ENCODE measurements at places on chromosomes 5 and 9. TPM values are rescaled to one million over a fixed set of nuclear protein-coding genes. Genes with fewer than 3 reads are reported as not detected.

DNA sequence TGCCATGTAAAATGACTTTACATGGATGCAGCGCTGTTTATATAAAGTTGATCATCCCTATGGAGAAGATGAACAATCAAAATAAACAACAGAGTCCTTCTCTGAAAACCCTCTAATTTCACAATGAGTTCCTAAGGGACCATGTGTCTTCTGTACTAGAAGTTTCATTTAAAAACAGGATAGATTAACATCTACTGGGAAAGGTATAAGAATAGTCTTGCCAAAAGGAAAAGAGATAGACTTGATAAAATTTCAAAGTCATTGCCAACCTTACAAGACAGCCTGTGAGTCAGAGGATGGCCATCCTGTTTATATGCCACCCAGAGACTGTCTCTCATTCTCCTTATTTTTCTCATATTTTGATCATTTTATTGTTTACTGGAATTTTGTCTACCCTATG, 367.1 kb upstream of the PDE4D start:
- no peaks in the 10 kb centered on the region for H3K36me3 ChIP-seq
- no peaks in the 10 kb centered on the region for H3K4me1 ChIP-seq
- H3K27me3 ChIP-seq, result no peaks in the 10 kb centered on the region
- no peak overlapping the region for H3K27ac ChIP-seq
- H3K4me3 ChIP-seq, result no peak overlapping the region
- no peak for DNase-seq

- no peak overlapping the region for H3K27ac ChIP-seq
- no peaks in the 10 kb centered on the region for H3K36me3 ChIP-seq
- H3K27me3 ChIP-seq, result no peaks in the 10 kb centered on the region
- H3K4me1 ChIP-seq, result no peaks in the 10 kb centered on the region
These were observed 87.0 kb upstream of the CCNH start for GRCh38 chr5:87499478-87500410.

GRCh38 chr5:129342796-129343195, 117.3 kb upstream of the ADAMTS19 start:
- DNase-seq, result no peak
- H3K4me3 ChIP-seq, result no peak overlapping the region
- H3K4me1 ChIP-seq, result no peaks in the 10 kb centered on the region
- H3K27me3 ChIP-seq, result no peaks in the 10 kb centered on the region
- H3K36me3 ChIP-seq, result no peaks in the 10 kb centered on the region

DNA sequence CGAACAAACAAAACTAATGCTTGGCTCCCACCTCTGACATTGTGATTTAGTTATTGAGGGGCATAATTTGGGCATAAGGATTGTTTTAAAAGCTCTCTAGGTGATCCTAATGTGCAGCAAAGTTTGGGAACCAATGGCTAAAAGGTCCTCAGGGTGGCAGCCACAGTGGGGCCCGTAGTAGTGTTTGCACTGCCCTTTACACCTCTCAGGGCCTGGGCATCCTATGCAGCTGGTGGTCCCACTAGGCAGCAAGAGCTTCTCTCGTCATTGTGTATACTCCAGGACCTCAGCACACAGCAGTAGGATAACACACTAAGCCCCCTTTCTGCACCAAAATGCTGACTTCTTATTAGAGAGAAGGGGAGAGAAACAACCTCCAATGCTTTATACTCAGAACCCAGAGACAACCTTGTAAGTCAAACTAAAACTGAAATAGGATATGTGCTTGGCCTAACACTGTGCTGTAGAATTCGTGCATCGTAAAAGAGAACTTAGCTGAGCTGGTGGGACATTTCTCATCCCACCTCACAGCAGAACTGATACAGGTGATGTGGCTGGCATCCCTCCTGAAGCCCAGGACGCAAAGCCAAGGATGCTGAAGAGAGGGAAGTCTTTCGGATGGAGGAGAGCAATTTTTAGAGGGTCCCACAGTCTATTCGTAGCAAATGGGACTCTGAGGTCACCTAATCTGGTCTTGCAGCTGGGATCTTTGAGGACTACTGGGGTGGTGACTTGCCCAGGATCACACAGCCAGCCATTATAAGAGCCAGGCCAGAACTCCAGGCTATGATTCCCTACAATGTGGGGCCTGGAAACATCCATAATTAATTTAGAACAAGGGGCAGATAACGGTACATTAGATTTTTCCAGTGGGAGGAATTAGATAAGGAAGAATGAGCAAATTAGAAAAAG, 1.2 kb downstream of the GLRX start:
- peak overlapping the region; percentile 96 for H3K27ac ChIP-seq
- DNase-seq, result no peak
- peak overlapping the region; percentile 92 for H3K4me3 ChIP-seq
- peaks cover 18% of the 10 kb centered on the region for H3K36me3 ChIP-seq

- H3K27me3 ChIP-seq, result no peaks in the 10 kb centered on the region
- H3K27ac ChIP-seq, result no peak overlapping the region
- no peak overlapping the region for H3K4me3 ChIP-seq
- H3K4me1 ChIP-seq, result no peaks in the 10 kb centered on the region
- no peaks in the 10 kb centered on the region for H3K36me3 ChIP-seq
- no peak for DNase-seq
These were observed 142.1 kb upstream of the NMUR2 start for GRCh38 chr5:152547202-152547601.

GRCh38 chr5:67301285-67301903, 104.8 kb upstream of the CD180 start:
- DNase-seq, result peak; percentile 82
- no peak overlapping the region for H3K4me3 ChIP-seq
- no peaks in the 10 kb centered on the region for H3K27me3 ChIP-seq
- no peaks in the 10 kb centered on the region for H3K36me3 ChIP-seq

- H3K27me3 ChIP-seq, result no peaks in the 10 kb centered on the region
- H3K27ac ChIP-seq, result no peak overlapping the region
- peaks cover 4% of the 10 kb centered on the region for H3K4me1 ChIP-seq
- H3K36me3 ChIP-seq, result no peaks in the 10 kb centered on the region
These were observed 3.9 kb downstream of the TEX53 start for GRCh38 chr9:114653556-114654159.

- no peaks in the 10 kb centered on the region for H3K27me3 ChIP-seq
- no peak for DNase-seq
- H3K27ac ChIP-seq, result no peak overlapping the region
- H3K36me3 ChIP-seq, result no peaks in the 10 kb centered on the region
- no peak overlapping the region for H3K4me3 ChIP-seq
- H3K4me1 ChIP-seq, result no peaks in the 10 kb centered on the region
These were observed 232.4 kb downstream of the SAXO1 start for GRCh38 chr9:18800579-18800978.

LECT2 gene
- not detected for total RNA-seq

DNA sequence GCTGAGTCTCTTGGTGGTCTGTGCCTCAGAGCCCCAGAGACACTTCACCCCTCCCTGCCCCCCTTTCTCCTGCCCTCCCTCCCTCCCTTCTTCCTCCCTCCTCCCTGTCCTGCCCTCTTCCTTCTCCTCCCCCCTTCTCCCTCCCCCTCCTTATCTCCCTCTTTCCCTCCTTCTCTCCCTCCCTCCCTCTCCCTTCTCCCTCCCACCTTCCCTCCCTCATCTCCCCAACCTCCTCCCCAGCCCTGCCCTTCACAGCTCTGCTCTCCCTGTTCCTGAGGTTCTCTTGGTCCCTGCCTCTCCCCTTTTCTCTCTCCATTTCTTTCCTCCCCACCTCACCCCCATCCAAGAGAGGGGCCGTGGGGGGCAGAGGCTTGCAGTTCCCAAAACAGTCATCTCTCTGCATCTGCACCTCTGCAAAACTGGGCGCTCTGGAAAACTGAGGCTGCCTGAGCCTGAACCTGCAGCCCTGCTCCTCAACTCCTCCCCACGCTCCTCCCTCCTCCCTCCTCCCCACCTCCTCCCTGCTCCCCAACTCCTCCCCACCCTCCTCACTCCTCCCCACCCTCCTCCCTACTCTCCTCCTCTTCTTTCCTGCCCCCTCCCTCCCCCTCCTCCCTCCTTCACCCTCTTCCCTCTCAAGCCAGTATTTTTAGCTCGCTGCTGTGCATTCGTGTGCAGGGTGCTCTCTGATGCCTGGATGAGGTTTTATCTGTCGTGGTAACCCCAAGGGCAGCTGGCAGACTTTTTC, 219.1 kb downstream of the C9orf50 start:
- peaks cover 2% of the 10 kb centered on the region for H3K27me3 ChIP-seq
- H3K27ac ChIP-seq, result no peak overlapping the region
- no peaks in the 10 kb centered on the region for H3K36me3 ChIP-seq
- no peak overlapping the region for H3K4me3 ChIP-seq
- peaks cover 16% of the 10 kb centered on the region for H3K4me1 ChIP-seq
- no peak for DNase-seq

TMEM171 gene
- 3.3 TPM for total RNA-seq

- H3K36me3 ChIP-seq, result peaks cover 33% of the 10 kb centered on the region
- peaks cover 14% of the 10 kb centered on the region for H3K4me1 ChIP-seq
- no peak for DNase-seq
- no peaks in the 10 kb centered on the region for H3K27me3 ChIP-seq
- no peak overlapping the region for H3K4me3 ChIP-seq
- no peak overlapping the region for H3K27ac ChIP-seq
These were observed 5.9 kb downstream of the AK1 start for GRCh38 chr9:127871531-127871930.

GCNT4 gene
- 1.8 TPM for total RNA-seq

ZNF454 gene
- total RNA-seq, result under 0.01 TPM

- H3K36me3 ChIP-seq, result no peaks in the 10 kb centered on the region
- no peaks in the 10 kb centered on the region for H3K4me1 ChIP-seq
- peak; percentile 89 for DNase-seq
These were observed 37.3 kb upstream of the FYB1 start for GRCh38 chr5:39256477-39257235.

GRCh38 chr5:133679534-133679933, 67.2 kb upstream of the FSTL4 start:
- no peak overlapping the region for H3K27ac ChIP-seq
- DNase-seq, result no peak
- H3K36me3 ChIP-seq, result no peaks in the 10 kb centered on the region
- peaks cover 10% of the 10 kb centered on the region for H3K27me3 ChIP-seq
- H3K4me1 ChIP-seq, result no peaks in the 10 kb centered on the region

OXCT1 gene
- total RNA-seq, result 24.7 TPM
